ENCODE measurements at places on chromosomes 2 and 18. TPM values are rescaled to one million over a fixed set of nuclear protein-coding genes. Genes with fewer than 3 reads are reported as not detected.

The TMEM37 gene
- total RNA-seq = 15.8 TPM

The COL4A3 gene
- 4.7 TPM for total RNA-seq

The IL1F10 gene
- not detected for total RNA-seq

The CXCR4 gene
- 1.00 TPM for total RNA-seq

The NUP35 gene
- total RNA-seq = 36.1 TPM

The PARD6G gene
- 1.0 TPM for total RNA-seq

The GALR1 gene
- total RNA-seq = not detected

The ZNF521 gene
- total RNA-seq = 0.09 TPM

The PLB1 gene
- total RNA-seq = 2.8 TPM

The TGFA gene
- total RNA-seq = 0.32 TPM

The GATA6 gene
- 124 TPM for total RNA-seq

Data from Caco-2 (cell line).